CD4-positive, alpha-beta T cell treated with Interleukin-21 for 1 hour (primary cell): ENCODE measurements at places on chromosomes 13 and 19.
A peak's percentile ranks its signal among the peaks of the same experiment; 100 is the strongest.

- peak; percentile 100 for DNase-seq
Observed at GRCh38 chr19:44891016-44891882, at the start of gene TOMM40. TOMM40 (plus strand) TSS chr19:44891254; CDS start chr19:44891416, 162 bp downstream.

DNA sequence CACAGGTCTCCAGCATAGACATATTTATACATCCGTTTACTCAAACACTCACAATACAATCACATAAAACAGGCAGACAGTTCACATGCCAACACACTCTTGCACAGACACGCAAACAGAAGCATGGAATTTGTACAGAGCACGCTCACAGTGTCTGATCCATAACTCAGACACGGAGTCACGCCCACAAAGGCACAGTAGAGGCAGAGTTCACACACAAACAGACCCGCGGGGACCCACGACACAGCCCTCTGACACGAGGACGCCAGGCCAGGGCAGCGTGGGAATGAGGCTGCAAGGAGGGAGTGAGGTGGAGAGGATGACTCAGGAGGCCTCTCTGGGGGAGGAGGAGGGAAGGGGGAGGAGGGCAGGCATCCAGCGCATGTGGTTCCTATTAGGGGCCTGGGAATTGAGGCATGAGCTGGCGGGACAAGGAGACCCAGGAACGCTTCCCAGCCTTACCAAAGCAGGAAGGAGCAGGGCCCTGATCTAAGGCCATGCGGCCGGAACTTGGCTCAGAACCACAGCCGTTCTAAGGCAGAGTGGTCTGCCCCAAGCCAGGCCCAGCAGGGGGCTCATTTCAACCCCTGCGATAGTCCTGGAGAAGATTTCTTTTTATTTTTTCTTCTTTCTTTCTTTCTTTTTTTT lies 9.1 kb upstream of the OLFM2 start:
- DNase-seq, result no peak

GRCh38 chr19:41604831-41605230 lies 22.0 kb downstream of the CEACAM4 start:
- no peak for DNase-seq

GRCh38 chr19:56086671-56087430 lies 34.2 kb downstream of the ZNF787 start:
- DNase-seq, result no peak

DNA sequence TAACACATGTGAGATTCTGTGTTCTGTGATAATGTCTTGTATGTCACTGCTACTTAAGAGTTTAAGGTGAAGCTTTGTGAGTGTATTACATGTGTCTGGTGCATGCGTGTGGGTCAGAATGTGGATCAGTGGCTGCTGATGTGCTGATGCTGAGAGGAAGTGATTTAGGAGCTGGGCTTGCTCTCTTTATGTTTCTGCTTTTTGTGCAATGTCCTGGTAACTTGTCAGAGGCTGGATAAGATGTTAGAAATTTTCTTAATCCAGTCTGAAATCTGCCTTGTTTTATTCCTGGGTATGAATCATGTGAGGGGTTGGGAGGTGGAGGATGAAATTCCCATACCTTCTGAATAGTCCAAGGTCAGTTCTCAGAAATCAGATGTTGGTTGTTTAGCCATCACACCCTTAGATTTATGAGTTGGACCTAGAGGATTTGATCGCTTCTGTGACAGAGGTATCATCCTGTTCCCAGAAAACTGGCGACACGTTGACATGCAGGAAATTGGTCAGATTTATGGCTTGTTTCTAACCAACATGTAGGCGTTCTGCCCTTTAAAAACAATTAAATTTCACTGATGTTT lies 24.5 kb upstream of the CXCL17 start:
- no peak for DNase-seq

DNA sequence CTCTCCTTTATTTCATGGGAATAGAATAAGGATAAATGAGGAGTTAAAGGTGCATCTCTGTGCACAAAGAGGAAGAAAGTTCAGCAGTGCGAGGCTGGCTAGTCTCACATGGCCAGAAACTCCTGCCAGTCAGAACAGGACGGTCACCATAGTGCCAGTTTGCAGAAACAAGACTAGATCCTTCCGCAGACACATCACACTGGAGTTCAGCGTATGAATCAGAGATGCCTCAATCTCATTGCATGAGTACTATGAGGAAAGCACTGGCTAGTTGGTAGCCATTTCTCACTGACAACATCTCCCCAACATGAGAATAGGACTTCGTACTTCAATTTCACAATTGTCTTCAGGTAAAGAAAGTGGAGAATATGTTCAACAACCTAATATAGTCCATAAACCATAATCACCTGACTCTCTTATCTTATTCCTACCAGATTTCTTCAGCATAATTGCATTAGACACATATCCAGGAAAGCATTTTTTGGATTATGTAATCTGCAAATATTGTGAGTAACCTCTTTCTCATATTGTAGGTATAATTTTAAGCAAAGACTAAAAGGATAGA lies 34.9 kb downstream of the RXFP2 start:
- DNase-seq, result no peak

GRCh38 chr13:90135558-90135957 lies 1211.9 kb upstream of the MIR17HG start:
- DNase-seq, result no peak

GRCh38 chr13:31322702-31323405 lies 123.1 kb downstream of the B3GLCT start:
- DNase-seq, result no peak

- DNase-seq, result peak; percentile 42
Observed at GRCh38 chr19:4456843-4457653, 546 bp downstream of the UBXN6 start.

DNA sequence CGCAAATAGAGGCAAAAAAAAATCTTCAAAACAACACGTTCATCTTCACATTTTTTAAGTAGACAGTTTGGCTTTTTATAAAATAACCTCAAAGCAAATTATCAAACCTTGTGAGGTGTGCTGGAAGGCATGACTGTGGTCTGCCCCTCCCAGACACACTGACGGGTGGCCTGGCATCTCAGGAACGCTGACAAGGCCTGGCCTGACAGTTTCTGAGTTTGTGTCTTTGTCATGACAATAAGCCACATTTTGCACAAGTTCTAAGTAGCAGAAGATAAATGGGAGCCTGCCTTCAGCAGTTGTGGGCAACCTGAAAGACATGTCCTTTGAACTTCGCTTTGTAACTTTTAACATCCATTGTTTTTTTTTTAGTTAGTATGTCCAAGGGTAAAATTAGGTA lies 38.5 kb downstream of the SOX21 start:
- no peak for DNase-seq
